Astrocyte (in vitro differentiated cells and primary cell): ENCODE measurements at places on chromosomes 2 and 18.
A peak's percentile ranks its signal among the peaks of the same experiment; 100 is the strongest.

GRCh38 chr2:111100087-111100764 lies 20.5 kb upstream of the BCL2L11 start:
- no peak for DNase-seq

DNA sequence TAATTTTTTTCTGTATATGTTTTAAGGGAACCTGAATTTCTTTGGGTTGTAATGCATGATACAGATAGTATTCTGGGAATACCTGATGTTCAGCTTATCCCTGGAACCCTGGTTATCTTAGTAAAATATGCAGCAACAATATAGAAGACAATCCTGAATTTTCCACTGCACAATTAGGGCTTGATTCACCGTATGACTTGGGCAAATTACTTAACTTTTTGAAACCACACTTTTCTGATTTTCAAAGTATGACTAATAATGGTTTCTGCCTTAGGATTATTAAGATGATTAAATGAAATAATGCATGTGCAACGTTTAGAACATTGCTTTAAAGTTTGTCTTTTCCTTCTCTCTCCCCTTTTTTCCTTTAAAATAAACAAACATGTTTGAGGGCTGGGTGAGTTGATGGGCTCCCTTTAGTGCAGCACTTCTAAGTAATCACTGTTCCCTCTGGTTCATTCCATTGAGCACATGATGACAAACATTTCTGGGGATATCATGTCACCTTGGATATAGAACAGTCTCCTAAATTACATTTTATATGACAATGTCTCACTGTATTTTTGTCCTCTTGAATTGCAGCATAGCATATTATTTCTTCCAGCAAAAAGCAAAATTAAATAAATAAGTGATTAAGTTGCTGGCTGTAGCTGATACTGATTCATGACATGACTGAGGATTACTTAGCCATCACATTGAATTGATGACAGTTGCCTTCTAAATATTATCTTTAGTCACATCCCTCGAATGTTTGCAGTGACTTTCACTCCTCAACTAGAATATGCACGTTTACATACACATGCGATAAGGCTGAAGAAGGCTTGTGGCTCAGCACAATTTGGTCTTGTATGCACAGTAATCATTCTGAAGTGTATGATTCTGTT lies 254.5 kb downstream of the NEDD4L start:
- DNase-seq: no peak

DNA sequence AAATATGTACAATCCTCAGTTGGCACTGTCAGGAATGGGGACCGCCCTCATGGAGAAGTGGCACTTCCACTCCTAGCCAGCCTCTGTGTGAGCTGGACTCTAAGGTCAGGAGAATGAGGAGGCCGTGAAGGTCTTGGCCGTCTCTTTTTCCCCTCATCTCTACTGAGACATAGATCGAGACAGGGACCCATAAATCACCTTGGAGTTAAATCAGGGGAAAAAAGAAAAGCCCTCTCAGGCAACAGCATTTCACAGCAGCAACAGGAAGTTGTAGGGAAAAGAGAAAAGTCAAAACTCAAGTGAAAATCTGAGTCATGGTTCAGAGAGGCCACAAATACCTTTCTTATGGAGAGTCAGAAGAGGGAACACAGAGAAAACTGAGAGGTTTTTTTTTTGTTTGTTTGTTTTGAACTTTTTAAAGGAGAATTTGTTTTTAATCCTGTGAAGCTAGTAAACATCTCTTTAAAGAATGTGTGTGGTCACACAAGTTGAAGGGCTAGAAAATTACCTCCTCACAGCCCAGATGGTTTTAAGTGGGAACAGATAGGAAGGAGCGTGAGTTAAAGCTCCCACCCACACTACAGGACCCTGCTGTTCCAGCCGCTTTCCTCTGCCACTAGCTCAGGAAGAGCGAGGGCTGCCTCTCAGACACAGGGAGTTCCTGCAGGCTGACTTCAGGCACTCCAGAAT lies 30.6 kb upstream of the CYP1B1 start:
- DNase-seq: peak; percentile 76

DNA sequence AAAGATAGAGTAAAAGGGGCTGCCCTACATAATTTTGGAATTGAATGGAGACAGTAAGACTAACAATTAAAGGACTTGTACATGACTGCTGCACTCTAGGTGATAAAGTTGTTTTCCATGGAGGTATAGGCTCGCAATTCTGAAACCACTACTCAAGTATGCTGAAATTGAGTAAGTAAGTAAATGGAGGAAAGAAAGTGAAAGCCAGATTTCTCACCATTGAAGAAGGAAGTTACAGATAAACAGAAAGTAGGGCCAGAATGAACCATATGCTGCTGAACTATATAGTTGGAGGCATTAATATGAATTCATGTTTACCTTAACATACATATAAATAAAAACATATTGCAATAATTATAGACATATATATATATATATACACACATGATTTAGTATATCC lies 225.7 kb upstream of the ST6GAL2 start:
- no peak for DNase-seq

- DNase-seq: no peak
Measured at GRCh38 chr2:1907849-1908533, 163.7 kb upstream of the PXDN start.

DNA sequence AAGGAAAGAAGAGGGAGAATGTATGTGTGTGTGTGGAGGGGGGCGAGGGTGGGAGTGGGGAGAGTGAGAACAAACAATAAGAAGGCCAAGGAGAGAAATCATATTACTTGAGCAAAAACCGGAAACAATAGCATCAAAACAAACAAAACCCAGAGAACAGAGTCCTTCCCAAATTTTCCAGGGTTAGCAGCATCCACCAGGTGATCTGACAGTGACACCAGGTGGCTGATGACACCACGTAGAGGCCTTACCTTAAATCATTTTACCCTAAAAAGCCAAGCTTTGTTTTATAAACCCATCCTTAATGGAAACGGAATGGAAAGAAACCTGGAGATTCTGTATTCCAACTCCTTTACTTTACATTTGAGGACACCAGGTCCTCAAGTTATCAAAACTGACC lies 42.9 kb downstream of the CDCA7 start:
- no peak for DNase-seq

- DNase-seq: peak; percentile 78
Measured at GRCh38 chr18:26458526-26459232, 89.7 kb downstream of the KCTD1 start.

GRCh38 chr18:23227726-23228070 lies 92.4 kb downstream of the CABLES1 start:
- peak; percentile 6 for DNase-seq

- no peak for DNase-seq
Measured at GRCh38 chr2:188425266-188425665, 133.6 kb downstream of the GULP1 start.
